Pancreas (tissue), 10 donors: ENCODE measurements at places on chromosomes 12 and 14. TPM values are rescaled to one million over a fixed set of nuclear protein-coding genes. Genes with fewer than 3 reads are reported as not detected.

The SYCP3 gene
- not detected for total RNA-seq

The OR6C2 gene
- not detected for total RNA-seq

The NOVA1 gene
- total RNA-seq: 0.59 TPM

The TAS2R8 gene
- not detected for total RNA-seq
